Stimulated activated CD4-positive, alpha-beta T cell treated with anti-CD3 and anti-CD28 coated beads, Interleukin-12 subunit alpha, Interleukin-12 subunit beta, amount 100 ng/mL, for 4 hours (primary cell): ENCODE measurements at places on chromosomes 12 and 14.
A peak's percentile ranks its signal among the peaks of the same experiment; 100 is the strongest.

GRCh38 chr12:101620762-101621133 is 26.0 kb downstream of the MYBPC1 start:
- no peak for DNase-seq

GRCh38 chr14:71592361-71592760 is 339.9 kb upstream of the RGS6 start:
- no peak for DNase-seq

DNA sequence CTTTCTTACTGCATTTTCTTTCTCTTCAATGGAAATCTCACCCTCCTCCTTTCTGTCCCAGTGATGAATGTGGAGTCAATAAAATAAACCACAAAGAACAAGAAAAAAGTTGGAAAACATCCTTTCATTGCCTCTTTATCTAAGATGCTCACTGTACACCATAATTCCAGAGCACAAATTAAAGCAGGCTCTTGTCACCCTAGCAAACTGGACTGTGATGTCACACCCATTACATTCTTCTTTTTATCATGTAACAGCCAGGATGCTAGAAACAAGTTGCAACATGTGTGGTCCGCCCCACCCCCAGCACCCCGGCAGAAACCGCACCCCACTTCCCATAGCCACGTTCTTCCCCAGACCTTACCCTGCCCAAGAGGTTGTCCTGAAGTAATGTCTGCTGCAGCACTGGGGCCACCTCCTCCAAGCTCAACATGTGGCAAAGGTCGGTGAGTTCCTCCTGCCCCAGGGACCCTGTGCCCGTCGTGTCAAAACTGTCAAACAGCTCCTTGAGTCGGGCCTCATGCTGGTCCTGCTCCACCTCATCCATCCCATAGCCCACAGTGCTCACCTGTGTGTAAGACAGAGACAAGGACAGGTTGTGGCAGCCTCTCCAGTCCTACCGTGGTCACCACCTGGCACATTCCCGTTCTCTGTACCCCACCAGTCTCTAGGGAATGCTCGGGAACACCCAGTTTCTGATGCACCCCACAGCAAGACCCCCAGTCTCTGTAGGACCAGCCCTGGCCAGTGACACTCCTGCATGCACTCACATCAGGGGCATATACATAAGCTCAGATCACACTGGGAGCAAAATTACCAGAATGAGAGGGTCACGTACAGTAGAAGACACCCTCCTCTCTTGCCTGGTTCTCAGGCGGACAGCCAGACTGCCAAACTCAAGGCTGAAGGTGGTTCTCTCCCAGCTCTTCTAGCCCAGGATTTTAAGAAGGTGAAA is 9.2 kb downstream of the NIN start:
- DNase-seq: no peak

- DNase-seq: no peak
Observed at GRCh38 chr12:103772367-103773108, 68.5 kb downstream of the NT5DC3 start.

- DNase-seq: no peak
Observed at GRCh38 chr12:93413064-93413463, 28.7 kb downstream of the UBE2N start.

- DNase-seq: no peak
Observed at GRCh38 chr12:4148418-4149056, 125.0 kb upstream of the CCND2 start.

DNA sequence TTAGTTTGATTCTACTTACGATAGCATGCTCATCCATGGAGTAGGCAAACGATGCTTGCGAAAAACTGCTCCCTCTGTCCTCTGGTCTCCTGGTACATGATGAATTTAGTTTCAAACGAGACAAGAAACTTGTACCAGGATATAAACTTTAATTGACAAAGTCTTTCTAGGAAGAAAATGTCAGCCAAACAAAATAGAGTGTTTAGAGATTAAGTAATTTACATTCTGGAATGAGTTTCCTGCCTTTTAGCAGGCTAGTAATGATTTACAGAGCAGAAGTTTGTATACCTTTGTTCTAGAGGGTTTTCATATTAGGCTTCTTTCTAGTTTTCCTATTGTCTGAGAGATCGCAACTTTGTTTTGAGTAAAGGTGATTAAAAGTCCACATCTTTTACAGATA is 206.9 kb downstream of the RPL10L start:
- no peak for DNase-seq

GRCh38 chr12:49823951-49824350 is 4.3 kb downstream of the NCKAP5L start:
- DNase-seq: no peak

DNA sequence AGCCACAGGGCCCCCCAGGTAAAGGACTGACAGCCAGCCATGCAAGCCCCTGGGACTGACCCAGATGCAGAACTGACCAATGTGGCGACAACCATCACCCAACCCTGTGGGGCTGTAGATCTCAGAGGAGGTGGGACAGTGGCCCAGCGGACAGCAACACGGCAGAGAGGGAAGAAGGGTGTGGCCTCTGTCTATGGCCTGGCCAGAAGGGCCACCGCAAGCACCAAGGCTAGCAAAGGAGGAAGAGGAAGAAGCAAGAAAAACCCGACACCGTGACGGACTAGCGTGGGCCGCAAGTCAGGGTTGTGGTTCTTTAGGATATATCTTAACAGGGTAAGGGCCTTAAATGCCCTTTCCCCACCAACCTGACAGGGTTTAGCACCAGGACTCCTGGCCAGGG is 71.2 kb downstream of the ITPK1 start:
- no peak for DNase-seq

- peak; percentile 61 for DNase-seq
Observed at GRCh38 chr12:121530600-121531355, 50.0 kb downstream of the KDM2B start.

DNA sequence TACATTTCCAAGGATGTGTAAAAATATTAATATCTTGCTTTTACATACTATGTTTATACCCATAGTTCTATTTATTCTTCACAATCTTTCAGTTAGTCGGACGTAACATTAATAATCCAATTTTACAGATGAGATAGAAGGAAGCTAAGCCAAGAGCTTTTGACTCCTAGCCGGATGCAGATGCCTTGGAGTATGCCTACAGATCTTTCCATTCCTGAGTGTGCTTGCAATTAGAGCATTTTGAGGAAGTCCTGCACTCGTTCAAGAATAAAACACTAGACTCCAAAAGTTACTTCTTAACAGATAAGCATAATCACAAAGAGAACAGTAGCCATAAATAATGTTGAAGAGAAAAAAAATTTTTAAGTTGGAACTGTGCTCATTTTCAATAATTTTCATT is 337.6 kb upstream of the CLEC14A start:
- DNase-seq: no peak

- no peak for DNase-seq
Observed at GRCh38 chr12:131202592-131203378, 249.1 kb downstream of the ADGRD1 start.

- DNase-seq: no peak
Observed at GRCh38 chr14:88181072-88181471, 142.0 kb downstream of the KCNK10 start.
